Coronary artery (tissue), 2 donors: ENCODE measurements at places on chromosomes 7 and 10.

DNA sequence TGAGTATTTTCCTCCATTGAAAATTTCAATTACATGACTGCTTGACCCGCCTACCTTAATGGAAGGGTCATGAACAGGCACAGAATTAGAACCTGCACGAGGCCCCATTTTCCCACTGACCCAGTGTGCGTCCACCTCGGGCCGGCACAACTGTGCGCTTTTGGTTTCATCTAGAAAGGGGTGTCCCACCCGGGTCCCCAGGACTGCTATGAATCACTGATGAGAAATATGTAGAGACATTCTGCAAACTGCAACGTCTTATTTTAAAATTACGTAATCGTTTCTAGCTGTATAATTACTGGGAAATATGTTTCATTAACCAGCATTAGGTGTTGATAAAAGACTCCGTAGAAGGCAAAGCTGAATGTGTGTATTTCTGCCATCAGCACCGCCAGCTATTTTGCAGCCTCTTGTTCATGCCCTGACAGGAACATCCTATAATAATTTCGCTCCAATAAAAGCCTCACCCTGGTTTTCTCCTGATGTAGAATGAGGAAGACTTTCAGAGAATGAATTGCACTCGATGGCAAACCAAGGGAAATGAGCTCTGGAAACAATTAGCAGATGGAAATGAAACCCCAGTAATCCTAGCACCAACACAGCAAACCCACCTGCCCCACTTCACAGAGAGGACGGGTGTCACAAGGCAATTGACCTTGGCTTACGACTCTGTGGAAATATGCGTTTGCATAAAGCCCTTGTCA, 562.1 kb downstream of the DNAJB6 start:
- DNase-seq, result no peak

DNA sequence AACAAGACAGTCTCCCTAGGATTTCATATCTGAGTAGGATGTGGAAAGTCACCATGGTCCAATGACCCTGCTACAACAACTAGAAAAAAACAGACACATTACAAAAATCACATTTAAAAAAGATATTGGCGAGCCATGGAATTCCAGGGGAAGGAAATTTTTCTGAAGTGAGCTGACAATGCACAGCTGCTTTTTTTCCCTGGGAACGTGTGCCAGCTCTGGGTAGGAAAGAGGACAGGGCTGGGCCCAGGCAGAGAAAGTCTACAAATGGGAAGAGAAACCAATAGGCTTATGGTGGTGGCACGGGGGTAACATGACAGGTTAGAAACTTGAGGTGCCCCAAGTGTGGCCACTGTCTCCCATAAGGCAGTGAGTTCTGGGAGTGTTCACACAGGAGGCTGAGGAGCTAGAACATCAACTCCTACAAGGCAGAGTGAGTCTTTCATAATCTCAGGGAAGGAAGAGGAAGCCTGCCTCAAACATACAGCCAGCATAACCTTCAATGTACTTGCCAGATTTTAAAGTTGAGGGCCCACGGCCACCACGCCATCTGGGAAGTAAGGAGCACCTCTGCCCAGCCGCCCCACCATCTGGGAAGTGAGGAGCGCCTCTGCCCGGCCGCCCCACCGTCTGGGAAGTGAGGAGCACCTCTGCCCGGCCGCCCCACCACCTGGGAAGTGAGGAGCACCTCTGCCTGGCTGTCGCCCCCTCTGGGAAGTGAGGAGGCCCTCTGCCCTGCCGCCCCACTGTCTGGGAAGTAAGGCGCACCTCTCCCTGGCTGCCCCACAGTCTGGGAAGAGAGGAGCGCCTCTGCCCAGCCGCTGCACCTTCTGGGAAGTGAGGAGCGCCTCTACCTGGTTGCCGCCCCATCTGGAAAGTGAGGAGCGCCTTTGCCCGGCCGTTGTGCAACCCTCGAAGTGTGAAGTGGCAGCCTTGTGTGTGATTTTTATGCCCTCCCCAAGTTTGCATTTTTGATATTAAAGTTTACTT, 5.9 kb downstream of the FBXL13 start:
- no peak for DNase-seq

DNA sequence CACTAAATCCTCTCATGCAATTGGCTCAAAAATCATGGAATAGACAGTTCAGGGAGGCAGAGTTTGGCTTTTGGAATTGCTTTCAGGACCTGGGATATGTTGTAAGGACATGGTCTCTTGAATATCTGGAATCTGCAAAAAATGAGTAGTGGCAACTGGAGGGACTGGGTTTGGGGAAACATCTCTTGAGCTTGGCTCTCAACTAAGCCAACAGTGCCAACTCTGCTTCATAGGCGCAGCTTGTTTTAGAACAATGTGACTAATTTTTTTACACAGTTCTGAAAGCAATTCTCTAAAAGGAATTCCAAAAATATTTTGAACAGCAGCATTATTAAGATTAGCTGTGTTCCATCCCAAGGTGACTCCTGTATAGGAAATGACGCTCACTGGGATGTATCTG, 121.5 kb upstream of the DPP6 start:
- no peak for DNase-seq

GRCh38 chr10:97531401-97531986, 32.8 kb downstream of the UBTD1 start:
- no peak for DNase-seq

GRCh38 chr10:25261558-25261957, 86.8 kb downstream of the GPR158 start:
- no peak for DNase-seq

- no peak for DNase-seq
These were observed 187.5 kb downstream of the CELF2 start for GRCh38 chr10:11205030-11205772.

- DNase-seq, result no peak
These were observed 512.3 kb downstream of the INHBA start for GRCh38 chr7:41190581-41190980.

GRCh38 chr7:70419526-70420380, 712.2 kb upstream of the GALNT17 start:
- no peak for DNase-seq

- DNase-seq, result no peak
These were observed 158.4 kb upstream of the TMEM72 start for GRCh38 chr10:44752451-44753441.

GRCh38 chr10:42871823-42872222, 89.2 kb downstream of the BMS1 start:
- no peak for DNase-seq
